ENCODE measurements at places on chromosomes 11 and 22. TPM values are rescaled to one million over a fixed set of nuclear protein-coding genes. Genes with fewer than 3 reads are reported as not detected.

MN1 gene
- total RNA-seq = 4.0 TPM

GRIA4 gene
- 26.6 TPM for total RNA-seq

BRSK2 gene
- 3.0 TPM for total RNA-seq

OR4A16 gene
- not detected for total RNA-seq

UCP3 gene
- 0.26 TPM for total RNA-seq

PARVA gene
- total RNA-seq = 45.4 TPM

KRTAP5-10 gene
- not detected for total RNA-seq

TESMIN gene
- 1.3 TPM for total RNA-seq

OR10D3 gene
- total RNA-seq = not detected

MFNG gene
- total RNA-seq = not detected

MS4A3 gene
- not detected for total RNA-seq

SLC25A22 gene
- 9.7 TPM for total RNA-seq

SORL1 gene
- 2.2 TPM for total RNA-seq

NAALAD2 gene
- 1.7 TPM for total RNA-seq

PATE2 gene
- total RNA-seq = not detected

OR4A15 gene
- total RNA-seq = not detected

APOL4 gene
- total RNA-seq = 0.24 TPM

CLDN5 gene
- 11.2 TPM for total RNA-seq

TPCN2 gene
- total RNA-seq = 10.9 TPM

SMTNL1 gene
- not detected for total RNA-seq

GRIK4 gene
- total RNA-seq = not detected

LARGE1 gene
- total RNA-seq = 4.6 TPM

MAP6 gene
- total RNA-seq = 0.72 TPM

ZNF214 gene
- total RNA-seq = 1.8 TPM

SCT gene
- not detected for total RNA-seq

ZP1 gene
- total RNA-seq = 1.6 TPM

PNPLA5 gene
- total RNA-seq = not detected

RASSF10 gene
- total RNA-seq = 0.26 TPM

SLC37A2 gene
- total RNA-seq = 2.6 TPM

TCN2 gene
- 35.7 TPM for total RNA-seq

OR5B21 gene
- total RNA-seq = not detected

MRTFA gene
- total RNA-seq = 65.2 TPM

ANGPTL5 gene
- total RNA-seq = not detected

SULT4A1 gene
- not detected for total RNA-seq

LRRC56 gene
- total RNA-seq = 2.6 TPM

CNTN5 gene
- total RNA-seq = not detected

CDHR5 gene
- total RNA-seq = not detected

ADAMTS15 gene
- 20.4 TPM for total RNA-seq

OR5W2 gene
- total RNA-seq = not detected

C11orf42 gene
- not detected for total RNA-seq

TSPAN18 gene
- total RNA-seq = 0.88 TPM

LDHAL6A gene
- total RNA-seq = not detected

OR5I1 gene
- not detected for total RNA-seq

BIK gene
- total RNA-seq = not detected

SPA17 gene
- 15.3 TPM for total RNA-seq

IFITM1 gene
- 545 TPM for total RNA-seq

RTN4RL2 gene
- total RNA-seq = 4.5 TPM

GAS2 gene
- 8.3 TPM for total RNA-seq

FXYD6 gene
- total RNA-seq = 21.6 TPM

SEPTIN3 gene
- total RNA-seq = 0.40 TPM
